ENCODE measurements at places on chromosomes 6 and 20.

DNA sequence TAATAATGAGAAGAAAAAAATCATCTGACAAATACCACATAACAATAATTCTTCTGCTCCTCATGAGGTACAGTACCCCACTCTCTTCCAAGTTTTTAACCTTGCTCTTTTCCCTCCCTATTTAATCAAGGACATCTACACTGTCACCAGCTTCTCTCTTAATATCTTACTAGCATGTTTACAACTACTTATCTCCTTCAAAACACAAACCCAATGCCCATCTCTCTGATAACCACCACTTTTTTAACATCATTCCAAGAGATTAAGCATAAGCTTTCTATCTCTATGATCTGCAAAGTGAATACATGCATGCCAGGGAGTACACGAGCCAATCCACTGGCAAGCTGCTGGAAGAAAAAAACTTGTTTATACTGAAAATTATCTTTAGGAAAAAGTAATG is 10.3 kb downstream of the CEP85L start:
- no peak for DNase-seq

- DNase-seq: peak; percentile 20
Measured at GRCh38 chr6:5507131-5507681, 245.9 kb downstream of the FARS2 start.

DNA sequence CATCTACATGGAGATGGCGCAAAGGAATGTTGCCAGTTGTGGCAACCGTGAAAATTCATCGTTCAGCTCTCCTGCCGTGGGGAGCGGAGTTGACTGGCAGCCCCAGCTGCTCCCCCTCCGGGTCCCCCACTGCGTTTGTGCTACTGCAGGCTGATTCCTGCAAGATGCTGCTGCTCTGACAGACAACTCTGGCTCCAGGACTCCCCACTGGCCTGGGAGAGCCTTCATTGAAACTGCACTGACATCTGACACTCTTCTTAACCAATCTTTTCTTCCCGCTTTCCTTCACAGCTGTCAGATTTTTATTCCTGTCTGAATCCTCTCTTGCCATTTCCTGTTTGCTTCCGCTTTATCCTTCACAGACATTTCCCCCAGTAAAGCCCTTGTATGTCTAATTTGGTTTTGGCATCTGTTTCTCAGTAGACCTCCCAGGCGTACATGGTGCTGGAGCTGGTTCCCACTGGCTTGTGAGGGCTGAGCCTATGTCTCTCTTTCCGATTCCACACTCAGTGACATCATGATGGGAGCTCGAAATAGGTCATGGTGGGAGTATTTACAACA is 9.5 kb upstream of the ATRN start:
- no peak for DNase-seq

GRCh38 chr6:48817333-48818051 is 645.6 kb downstream of the MMUT start:
- DNase-seq: no peak

- DNase-seq: no peak
Measured at GRCh38 chr6:21070620-21071019, 522.9 kb upstream of the SOX4 start.

DNA sequence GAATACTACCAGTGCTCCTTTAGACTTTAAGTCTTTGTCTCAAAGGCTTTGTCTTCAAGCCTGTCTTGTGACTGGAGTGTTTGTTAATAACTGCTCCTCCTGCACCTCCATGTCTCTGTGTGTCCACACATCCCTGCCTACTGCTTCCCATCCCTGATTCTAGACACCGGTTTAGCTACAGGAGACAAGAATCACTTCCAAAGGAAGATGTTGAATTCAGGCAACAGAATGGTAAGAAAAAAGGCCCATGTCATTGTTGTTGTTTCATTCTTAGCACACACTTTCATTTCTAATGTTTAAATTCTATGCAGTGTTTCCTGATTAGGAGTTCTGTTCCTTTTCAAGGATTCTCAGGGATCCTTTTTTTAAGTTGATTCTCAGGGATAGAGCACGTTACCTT is 293.6 kb upstream of the STXBP5 start:
- no peak for DNase-seq

GRCh38 chr6:129748212-129748900 is 38.4 kb upstream of the ARHGAP18 start:
- peak; percentile 64 for DNase-seq

DNA sequence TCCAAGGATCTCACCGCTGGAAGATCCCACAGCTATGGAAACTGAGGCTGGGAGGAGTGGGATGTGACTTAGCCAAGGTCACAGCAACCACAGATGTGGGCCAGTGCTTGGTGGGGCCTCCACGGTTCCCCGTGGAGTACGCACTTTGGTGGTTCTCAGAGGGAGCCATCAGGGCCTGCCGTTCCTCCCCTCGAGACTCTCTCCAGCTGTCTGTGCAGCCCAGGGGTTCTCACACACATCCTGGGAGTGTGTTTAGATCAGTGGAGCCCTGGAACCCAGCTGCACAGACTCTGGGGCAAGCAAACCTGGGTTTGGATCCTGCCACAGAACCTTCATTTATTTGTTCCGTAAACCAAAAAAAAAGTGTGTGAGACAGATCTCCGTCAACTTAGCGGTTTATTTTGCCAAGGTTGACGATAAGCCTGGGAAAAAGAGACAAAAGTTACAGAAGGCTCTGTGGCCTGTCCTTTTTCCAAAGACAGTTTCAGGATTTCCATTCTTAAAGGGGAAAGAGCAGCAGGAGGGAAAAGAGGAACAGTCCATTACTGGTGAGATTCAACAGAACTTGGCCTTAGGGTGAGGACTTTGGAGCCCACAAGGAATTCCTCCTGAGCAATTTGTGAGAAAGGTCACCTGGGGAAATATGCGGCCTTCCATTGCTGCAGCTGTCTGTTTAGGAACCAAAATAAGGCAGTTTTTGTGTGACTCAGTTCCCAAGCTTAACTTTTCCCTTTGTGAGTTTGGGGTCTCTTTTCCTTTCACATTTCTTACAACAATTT is 13.6 kb upstream of the MYMX start:
- no peak for DNase-seq

DNA sequence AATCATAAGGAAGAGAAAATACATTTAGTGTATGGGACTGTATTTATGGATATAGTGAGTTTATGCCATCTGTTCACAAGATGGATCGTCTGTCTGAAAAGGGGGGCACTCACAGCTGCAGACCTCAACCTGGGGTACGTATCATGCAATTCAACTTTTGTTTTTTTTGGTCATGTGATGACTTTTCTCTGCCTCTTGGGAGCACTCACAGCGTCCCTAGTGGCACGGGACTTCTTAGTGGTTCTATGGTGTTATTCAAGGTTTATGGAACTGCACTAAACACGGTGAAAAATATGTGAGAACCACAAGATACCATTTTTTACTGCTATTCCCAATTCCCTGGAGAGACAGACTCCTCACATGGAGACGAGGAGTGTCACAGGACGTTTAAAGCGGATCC is 60.4 kb upstream of the MPC1 start:
- DNase-seq: no peak

DNA sequence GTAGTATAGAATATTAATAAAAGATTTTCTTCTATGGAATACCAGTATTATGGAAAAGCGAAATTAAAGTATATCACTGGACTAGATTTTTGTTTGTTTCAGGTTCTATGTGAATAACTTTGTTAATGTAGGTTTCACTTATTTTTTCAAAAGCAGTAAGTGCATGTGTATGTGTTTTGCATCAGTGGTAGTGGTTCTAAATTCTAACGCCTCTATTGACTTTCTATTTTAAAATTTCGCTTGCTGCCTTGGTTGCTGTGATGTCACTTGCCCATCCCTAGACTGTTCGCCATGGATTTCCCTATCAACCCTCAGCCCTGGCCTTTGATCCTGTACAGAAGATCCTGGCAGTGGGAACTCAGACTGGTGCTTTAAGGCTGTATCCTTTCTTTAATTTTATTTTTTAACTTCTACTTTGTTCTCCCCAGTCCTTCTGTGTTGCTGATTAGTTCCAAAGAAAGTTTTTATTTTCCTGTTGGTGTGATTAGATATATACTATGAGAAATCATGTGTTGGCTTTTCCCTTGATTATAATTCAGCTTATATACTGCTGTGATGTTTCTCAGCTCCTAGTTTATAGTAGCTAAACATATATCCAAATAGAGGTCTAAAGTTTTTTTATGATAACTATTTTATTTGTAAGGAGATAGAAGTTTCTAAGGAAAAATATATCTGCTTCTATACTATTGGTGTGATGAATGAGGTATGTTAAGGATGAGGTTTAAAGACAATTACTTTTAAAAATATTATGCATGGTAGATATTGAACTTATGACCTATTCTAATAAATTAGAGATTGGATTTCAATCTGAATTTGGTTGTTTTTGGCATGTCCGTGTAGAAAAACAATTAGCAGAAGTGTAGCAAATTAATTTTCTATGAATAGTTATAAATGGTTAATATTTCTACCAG is 1.7 kb downstream of the STXBP5 start:
- DNase-seq: no peak

GRCh38 chr6:166619912-166620311 is 7.1 kb downstream of the RPS6KA2 start:
- DNase-seq: no peak

DNA sequence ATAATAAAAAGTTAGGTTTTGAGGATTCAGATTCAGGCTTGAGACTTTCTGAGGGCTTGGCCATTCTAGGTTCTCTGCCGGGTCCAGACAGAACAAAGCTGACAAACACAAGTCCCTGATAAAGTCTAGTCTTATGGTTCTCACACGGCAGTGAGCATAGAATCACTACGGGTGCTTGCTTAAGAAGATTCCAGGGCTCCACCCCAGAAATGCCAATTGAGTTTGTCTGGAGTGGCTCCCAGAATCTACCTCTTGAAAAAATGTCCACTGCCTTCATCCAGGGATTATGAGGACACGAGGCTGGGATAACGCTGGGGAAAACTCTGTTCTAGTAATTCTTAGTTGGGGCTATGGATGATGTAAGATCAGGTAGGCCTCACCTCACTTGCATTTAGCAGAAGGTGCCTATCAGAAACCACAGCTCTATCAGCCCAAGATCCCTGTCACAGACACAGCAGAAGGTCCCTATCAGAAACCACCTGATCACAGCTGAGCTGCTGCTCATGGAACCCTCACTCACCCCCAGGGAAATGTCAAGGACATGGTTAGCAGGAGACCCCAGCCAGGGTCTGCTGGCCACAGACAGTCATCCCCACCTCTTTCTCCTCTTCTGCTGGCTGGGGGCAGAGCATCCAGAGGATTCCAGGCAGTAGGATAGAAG is 52.3 kb downstream of the RAB44 start:
- no peak for DNase-seq

GRCh38 chr6:46899659-46900058 is 22.1 kb downstream of the ADGRF5 start:
- no peak for DNase-seq

- DNase-seq: no peak
Measured at GRCh38 chr6:80728830-80729229, 622.4 kb downstream of the BCKDHB start.

DNA sequence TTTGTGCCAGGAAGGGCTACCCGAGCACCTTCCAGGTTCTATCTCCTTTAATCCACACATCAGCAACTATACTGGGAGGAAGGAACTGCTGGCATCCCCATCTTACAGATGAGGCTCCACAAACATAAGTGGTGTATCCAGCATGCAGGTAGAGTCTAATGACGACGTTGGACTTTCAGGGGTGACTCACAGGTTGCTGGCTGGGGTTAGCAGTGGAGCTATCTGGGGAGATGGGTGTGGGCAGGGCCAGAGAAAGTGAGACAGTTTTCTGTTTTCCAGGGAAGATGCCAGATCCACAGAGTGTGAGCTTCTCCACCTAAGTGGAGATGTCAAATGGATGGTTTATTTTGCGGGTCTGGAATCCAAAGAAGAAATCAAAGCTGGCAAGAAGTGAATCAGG is 31.8 kb downstream of the CDH22 start:
- no peak for DNase-seq

- no peak for DNase-seq
Measured at GRCh38 chr6:71480577-71480976, 192.0 kb downstream of the OGFRL1 start.

GRCh38 chr6:65229825-65230224 is 477.2 kb downstream of the EYS start:
- DNase-seq: no peak

DNA sequence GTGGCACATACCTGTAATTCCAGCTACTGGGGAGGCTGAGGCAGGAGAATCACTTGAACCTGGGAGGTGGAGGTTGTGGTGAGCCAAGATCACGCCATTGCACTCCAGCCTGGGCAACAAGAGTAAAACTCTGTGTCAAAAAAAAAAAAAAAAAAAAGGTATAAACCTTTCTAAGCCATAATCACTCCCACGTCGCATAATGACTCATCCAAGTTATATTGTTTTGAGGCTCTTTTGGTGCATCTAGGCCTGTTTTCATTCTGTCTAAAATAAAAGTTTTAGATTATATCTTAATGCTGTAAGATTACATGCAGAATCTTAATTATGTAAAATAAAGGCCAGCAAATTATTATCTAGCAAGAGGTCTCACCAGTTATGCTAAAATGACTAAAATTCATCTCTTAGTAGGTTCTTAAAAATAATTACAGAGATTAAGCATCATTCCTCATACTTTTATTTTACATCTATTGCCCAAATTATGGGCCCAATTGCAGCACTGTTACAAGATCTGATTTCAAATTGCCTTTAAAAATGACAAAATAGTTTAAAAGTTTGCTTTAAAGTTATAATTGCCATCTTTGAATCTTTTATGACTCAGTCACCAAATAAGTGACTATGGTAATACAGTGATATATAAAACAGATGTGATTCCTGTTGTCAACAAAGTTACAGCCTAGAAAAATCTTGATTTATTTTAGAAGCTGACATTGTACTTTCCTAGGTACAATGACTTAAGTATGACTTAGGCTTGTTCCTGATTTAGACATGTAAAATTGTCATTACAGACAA is 10.4 kb upstream of the SUMO4 start:
- no peak for DNase-seq

DNA sequence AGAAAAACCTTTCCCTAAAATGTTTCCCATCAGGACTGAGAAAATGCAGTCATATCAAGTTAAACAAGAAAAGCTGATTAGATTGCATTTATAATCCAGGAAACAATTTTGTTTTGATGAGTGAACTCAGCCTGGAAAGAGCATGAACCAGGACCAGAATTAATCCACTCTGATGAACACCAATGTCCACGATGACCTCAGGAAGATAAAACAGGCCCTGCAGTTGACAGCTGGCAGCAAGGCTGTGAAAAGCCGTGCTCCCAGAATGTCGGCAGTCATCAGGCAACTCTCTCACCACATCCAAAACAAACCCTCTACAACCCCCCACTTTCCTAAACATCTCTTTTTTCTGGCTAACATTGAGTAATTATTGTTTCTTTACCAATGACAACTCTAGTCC is 74.0 kb upstream of the PROKR2 start:
- DNase-seq: no peak
